ENCODE measurements at places on chromosomes 2 and 18. TPM values are rescaled to one million over a fixed set of nuclear protein-coding genes. Genes with fewer than 3 reads are reported as not detected.

Gene ABCG5
- polyA plus RNA-seq: not detected

Gene FKBP1B
- polyA plus RNA-seq: 15.1 TPM

Gene AKAIN1
- not detected for polyA plus RNA-seq

Gene SCYGR3
- not detected for polyA plus RNA-seq

Gene M1AP
- 0.03 TPM for polyA plus RNA-seq

Gene CFAP65
- polyA plus RNA-seq: not detected

Gene GCG
- polyA plus RNA-seq: not detected

Gene ADGRF3
- 0.15 TPM for polyA plus RNA-seq

GRCh38 chr2:171880774-171881173 lies 13.3 kb downstream of the SLC25A12 start:
- no peaks in the 10 kb centered on the region for H3K36me3 ChIP-seq
- H3K27me3 ChIP-seq: no peaks in the 10 kb centered on the region
- peaks cover 2% of the 10 kb centered on the region for H3K4me1 ChIP-seq
- H3K27ac ChIP-seq: no peak overlapping the region

DNA sequence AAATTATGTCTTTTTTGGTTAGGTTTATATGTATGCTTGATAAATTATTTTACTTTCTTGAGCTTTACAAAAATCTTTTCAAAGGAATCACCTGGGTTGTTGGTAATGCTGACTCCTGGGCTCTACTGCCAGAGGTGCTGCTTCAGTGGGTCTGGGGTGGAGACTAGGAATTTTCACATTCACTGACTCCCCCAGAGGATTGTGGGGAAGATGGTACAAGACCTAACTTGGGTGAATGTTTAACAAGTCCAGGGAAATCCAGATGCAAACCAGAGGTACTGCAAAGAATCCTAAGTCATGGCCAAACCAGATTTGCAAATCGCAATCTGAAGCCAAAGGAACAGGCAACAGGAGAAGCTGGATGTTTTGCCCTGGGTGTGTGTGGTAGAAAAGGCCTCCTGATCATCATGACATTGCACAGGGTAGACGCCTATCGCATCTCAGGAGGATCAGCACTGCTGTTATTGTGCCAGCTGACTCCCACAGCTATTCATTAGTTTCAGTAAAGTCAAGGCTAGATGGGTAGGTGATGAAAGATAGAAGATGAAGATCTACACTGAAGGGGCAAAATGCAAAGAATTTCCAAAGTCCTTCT lies 185.2 kb downstream of the BARD1 start:
- H3K27me3 ChIP-seq: no peaks in the 10 kb centered on the region
- no peaks in the 10 kb centered on the region for H3K4me1 ChIP-seq
- no peak overlapping the region for H3K4me3 ChIP-seq
- no peak for DNase-seq

- H3K4me3 ChIP-seq: no peak overlapping the region
- H3K36me3 ChIP-seq: no peaks in the 10 kb centered on the region
- no peak overlapping the region for H3K27ac ChIP-seq
- no peak for DNase-seq
- H3K4me1 ChIP-seq: no peaks in the 10 kb centered on the region
- H3K27me3 ChIP-seq: peaks cover 7% of the 10 kb centered on the region
These were observed 128.0 kb downstream of the NFATC1 start for GRCh38 chr18:79523736-79524180.

GRCh38 chr2:173571887-173572680 lies 217.4 kb downstream of the CDCA7 start:
- H3K4me1 ChIP-seq: no peaks in the 10 kb centered on the region
- H3K27me3 ChIP-seq: peaks cover 4% of the 10 kb centered on the region
- no peaks in the 10 kb centered on the region for H3K36me3 ChIP-seq

DNA sequence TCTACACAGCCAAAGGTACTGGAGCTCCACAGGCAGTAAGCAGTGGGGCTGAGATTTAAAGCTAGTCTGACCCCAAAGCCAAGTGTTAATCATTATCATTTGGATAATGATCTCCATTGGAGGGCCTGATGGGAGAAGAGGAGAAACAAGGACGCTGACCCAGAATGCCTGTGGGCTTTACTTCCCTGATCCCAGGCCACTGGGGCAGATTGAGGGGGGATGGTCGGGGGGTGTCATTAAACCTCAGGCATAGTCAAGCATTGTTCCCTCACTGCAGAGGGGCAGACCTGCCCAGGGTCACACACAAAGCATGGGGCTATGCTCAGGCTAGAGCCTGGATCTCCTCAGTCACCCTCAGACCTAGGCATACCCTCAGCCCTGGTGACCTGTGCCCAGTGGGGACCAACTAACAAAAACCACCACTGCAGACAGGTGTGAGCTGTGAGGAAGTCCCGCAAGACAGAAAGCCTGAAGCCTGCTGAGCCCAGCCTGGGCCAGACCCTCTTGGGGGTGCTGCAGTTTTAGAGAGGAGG lies 53.4 kb downstream of the SDC1 start:
- no peak overlapping the region for H3K27ac ChIP-seq
- no peaks in the 10 kb centered on the region for H3K36me3 ChIP-seq
- peaks cover 9% of the 10 kb centered on the region for H3K4me1 ChIP-seq
- 0 out of 2 replicates have a peak, but pooled peaks cover 3% of the 10 kb centered on the region for H3K27me3 ChIP-seq
- DNase-seq: no peak
- H3K4me3 ChIP-seq: no peak overlapping the region

DNA sequence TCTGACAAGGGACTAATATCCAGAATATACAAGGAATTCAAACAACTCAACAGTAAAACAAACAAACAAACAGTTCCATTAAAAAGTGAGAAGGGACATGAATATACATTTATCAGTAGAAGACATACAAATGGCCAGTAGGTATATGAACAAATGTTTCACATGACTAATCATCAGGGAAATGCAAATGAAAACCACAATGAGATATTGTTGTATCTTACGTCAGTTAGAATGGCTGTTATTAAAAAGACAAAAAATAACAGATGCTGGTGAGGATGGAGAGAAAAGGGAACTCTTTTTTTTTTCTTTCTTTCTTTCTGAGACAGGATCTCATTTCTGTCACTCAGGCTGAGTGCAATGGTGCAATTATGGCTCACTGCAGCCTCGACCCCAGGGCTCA lies 175.5 kb downstream of the CAMKMT start:
- H3K4me1 ChIP-seq: no peaks in the 10 kb centered on the region
- H3K27ac ChIP-seq: no peak overlapping the region
- no peak overlapping the region for H3K4me3 ChIP-seq
- no peaks in the 10 kb centered on the region for H3K36me3 ChIP-seq
- H3K27me3 ChIP-seq: no peaks in the 10 kb centered on the region

DNA sequence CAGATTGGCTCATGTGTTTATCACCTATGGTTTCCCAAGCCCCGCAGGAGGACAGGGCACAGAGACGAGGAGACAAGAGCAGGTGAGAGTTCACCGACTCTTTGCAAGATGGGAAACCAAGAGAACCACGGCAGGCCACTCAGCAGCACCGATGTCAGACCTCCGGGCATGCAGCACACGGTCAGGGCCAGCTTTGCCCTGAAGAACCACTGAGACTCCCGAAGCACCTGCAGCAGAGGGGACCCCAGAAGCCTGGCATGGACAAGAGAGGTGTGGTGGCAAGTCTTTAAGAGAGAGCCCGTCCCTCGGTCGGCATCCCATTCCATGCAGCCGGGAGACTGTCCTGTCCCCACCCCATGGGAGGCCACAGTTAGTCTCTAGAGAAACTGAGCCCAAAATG lies 36.6 kb upstream of the TAF1B start:
- no peak overlapping the region for H3K27ac ChIP-seq
- peaks cover 19% of the 10 kb centered on the region for H3K4me1 ChIP-seq
- H3K27me3 ChIP-seq: peaks cover 7% of the 10 kb centered on the region
- H3K4me3 ChIP-seq: no peak overlapping the region
- no peaks in the 10 kb centered on the region for H3K36me3 ChIP-seq

DNA sequence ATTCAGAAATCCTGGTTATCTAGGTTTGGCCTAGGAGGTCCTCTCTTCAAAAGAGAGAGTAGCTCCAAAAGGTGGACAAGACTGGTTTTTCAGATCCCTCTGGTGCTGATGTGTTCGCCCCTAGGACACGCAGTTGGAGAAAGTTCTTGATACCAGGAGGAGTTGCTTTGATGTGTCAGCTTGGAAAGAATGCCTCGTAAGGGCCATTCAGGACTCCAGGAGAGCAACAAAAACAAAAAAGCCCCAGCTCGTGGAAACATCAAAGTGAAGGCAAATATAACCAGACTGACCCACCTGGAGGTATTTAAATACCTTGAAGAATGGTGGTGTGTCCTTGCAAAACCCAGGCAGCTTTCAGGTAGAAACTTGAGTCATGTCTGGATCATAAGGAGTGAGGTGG lies 12.5 kb upstream of the LBH start:
- no peak for DNase-seq
- H3K36me3 ChIP-seq: no peaks in the 10 kb centered on the region
- no peak overlapping the region for H3K27ac ChIP-seq
- H3K4me3 ChIP-seq: no peak overlapping the region
- H3K27me3 ChIP-seq: no peaks in the 10 kb centered on the region

DNA sequence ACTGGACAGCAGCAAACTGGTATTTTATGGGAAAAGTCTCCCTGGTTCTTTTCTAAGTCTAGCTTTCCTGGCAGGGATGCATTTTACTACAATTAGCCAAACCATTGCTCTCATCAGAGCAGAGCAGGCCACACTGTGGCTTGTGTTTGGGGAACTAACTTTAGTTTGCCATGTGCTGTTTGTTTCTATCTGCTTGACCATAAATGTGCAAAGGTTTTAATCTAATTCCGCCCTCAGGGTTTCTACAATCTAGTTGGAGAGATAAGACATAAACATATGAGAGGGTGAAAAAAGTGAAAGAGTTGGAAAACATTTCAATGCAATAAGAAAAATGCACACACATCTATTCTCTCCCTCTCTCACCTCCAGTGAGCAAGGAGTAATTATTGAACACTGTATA lies 86.9 kb upstream of the MAPK4 start:
- no peaks in the 10 kb centered on the region for H3K36me3 ChIP-seq
- DNase-seq: no peak
- H3K27me3 ChIP-seq: no peaks in the 10 kb centered on the region
- H3K27ac ChIP-seq: no peak overlapping the region
- H3K4me3 ChIP-seq: no peak overlapping the region

DNA sequence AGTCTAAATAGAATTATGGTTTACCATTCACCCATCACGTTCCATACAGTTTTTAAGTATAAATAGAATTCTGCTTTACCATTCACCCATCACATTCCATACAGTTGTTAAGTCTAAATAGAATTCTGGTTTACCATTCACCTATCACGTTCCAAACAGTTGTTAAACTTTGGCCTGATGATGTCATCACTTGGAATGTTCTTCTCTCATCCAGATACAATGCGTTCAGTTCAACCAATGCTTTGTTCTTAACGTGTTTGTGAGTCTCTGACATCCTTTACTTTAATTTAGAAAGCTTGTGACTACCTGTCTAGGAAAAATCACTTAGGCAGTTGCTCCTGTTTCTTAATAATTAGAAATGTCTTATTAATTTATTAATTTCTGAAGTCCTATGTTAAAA lies 236.3 kb upstream of the RASGRP3 start:
- H3K27me3 ChIP-seq: no peaks in the 10 kb centered on the region
- peaks cover 12% of the 10 kb centered on the region for H3K4me1 ChIP-seq
- H3K4me3 ChIP-seq: no peak overlapping the region
- DNase-seq: peak; percentile 92
- no peak overlapping the region for H3K27ac ChIP-seq

- no peaks in the 10 kb centered on the region for H3K4me1 ChIP-seq
- no peaks in the 10 kb centered on the region for H3K36me3 ChIP-seq
- no peaks in the 10 kb centered on the region for H3K27me3 ChIP-seq
- no peak for DNase-seq
- H3K27ac ChIP-seq: peak overlapping the region; percentile 38
These were observed 688 bp upstream of the WDR33 start for GRCh38 chr2:127811397-127812321.

DNA sequence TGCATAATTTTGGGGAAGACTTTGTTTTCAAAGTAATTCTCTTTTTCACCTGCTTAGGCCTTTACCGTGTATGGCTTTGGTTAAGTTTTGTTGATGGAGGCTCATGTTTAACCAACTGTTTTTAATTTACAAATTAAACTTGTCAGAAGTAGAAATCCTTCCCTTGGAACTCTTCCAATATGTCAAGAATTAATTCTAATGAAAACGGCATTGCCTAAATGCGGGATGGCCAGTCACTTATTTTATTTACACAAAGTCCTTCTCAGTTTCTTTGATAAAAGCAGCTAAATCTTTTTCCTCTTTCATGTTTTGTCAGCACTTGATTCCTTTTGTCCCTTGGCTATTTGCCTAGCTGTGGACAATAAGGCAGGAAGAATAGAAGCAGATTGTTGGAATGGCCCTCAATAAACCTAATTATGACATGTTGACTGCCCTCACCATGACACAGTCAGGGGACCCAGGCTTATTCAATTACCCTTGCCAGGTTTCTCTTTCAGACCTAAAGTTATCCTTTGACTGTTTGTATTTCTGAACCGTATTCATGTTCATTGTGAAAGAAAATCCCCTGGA lies 26.3 kb downstream of the PAX3 start:
- no peak overlapping the region for H3K4me3 ChIP-seq
- H3K4me1 ChIP-seq: no peaks in the 10 kb centered on the region
- DNase-seq: no peak

- H3K27ac ChIP-seq: no peak overlapping the region
- no peak overlapping the region for H3K4me3 ChIP-seq
- H3K27me3 ChIP-seq: no peaks in the 10 kb centered on the region
- no peak for DNase-seq
- no peaks in the 10 kb centered on the region for H3K4me1 ChIP-seq
These were observed 59.7 kb upstream of the PDK1 start for GRCh38 chr2:172496160-172496608.

GRCh38 chr18:5527603-5528002 lies 16.2 kb downstream of the EPB41L3 start:
- H3K4me1 ChIP-seq: peaks cover 1% of the 10 kb centered on the region
- H3K27me3 ChIP-seq: no peaks in the 10 kb centered on the region
- H3K27ac ChIP-seq: no peak overlapping the region
- H3K36me3 ChIP-seq: no peaks in the 10 kb centered on the region
- no peak overlapping the region for H3K4me3 ChIP-seq
- peak; percentile 86 for DNase-seq

DNA sequence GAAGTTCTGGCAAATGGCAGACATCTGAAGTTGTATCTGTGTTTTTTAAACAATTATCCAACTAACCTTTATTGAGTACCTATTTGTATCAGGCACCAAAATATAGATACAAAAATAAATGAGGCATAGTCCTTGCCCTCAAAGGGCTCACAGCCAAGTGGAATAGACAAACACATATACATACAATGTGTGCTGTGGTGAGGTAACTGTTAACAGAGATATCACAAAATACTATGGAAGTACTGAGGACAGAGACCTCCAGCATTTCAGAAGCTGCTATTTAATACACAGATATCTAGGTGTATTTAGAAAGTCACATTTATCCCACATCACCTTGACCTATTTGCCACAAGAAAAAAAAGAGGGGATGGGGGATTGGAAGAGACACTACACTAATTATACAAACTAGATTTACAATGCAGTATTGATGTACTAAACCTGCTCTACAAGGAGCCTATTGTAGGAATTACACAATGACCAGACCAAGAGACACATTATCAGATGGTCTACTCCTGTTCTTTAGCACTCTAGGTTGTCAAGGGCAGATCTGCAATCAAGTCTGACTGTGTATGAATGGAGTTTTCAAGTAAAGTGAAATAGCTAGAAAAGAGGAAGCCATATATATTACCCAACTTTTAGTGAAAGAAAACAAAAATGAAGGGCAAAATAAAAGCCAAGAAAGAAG lies 62.2 kb downstream of the SPIRE1 start:
- DNase-seq: no peak
- no peak overlapping the region for H3K27ac ChIP-seq
- H3K4me1 ChIP-seq: peaks cover 14% of the 10 kb centered on the region
- H3K36me3 ChIP-seq: no peaks in the 10 kb centered on the region
